Cerebellar nuclear complex (tissue), 1 donor: ENCODE measurements at places on chromosomes 16 and 17.

DNA sequence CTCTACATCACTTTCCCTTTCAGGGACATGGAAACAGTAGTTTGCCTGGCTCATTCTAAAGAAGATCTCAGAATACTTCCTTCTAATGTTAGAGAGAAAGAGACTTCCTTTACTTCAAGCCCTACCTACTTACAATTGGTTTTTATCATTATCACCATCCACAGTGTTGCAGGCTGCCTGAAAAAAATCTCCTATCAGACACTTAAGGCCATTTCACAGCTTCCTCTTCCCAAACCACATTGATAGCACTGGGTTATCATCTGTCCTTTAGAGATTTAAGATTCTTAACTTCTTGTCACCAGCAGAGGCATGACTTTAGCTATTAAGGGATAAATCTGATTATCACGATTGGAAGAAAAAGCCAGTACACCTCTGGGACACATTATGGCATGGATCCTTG lies 178.5 kb upstream of the TBX2 start:
- no peak for DNase-seq

DNA sequence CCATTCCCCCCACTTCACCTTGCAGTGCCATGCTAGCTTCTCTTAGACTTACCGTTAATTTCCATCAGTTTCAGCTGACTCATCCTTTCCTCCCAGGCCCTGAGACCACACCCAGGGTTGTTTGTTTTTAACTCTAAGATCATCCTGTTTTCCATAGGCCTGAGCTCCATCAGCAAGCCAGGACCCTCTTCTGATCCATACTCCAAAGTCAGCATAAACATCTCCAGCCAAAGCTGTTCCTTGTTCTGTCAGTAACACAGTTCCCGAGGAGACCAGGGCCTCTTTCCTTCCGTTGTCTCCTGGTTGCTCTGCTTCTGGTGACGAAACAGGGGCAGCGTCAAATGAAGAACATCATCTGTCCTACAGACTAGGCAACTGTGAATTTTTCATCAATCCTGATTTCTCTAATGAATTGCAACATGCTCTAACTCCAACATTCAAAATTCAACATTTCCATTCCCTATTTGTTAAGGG lies 83.8 kb upstream of the HNF1B start:
- no peak for DNase-seq

GRCh38 chr16:29139261-29139802 lies 154.5 kb downstream of the LAT start:
- DNase-seq: no peak

GRCh38 chr16:17921357-17921978 lies 415.1 kb downstream of the NPIPA8 start:
- DNase-seq: no peak

DNA sequence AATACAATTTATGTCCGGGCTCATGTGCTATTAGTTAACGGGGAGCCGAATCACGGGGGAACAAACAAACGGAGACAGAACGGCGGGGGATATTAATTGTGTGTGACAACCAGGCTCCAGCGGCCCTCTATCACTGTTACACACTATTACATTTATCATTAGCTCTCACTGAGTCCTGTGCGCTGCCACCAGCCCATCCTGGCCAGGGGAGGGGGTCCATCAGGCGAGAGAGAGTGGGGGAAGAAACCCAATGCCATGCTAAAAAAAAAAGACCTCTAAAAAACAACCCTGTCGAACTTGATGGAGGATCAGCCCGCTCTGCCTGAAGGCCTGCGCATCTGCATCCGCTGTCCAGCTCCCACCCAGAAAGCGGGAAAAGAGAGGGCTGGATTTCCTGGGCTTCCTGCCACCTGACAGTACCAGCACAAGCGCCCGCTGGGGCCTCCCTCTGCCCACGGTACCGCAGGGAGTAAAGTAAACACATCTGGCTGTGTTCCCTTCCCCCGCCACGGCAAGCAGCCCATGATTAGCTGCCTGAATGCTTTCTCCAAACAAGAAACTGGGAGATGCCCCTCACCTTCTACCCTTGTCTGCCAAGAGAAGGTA lies 41.7 kb downstream of the PIPOX start:
- DNase-seq: no peak

DNA sequence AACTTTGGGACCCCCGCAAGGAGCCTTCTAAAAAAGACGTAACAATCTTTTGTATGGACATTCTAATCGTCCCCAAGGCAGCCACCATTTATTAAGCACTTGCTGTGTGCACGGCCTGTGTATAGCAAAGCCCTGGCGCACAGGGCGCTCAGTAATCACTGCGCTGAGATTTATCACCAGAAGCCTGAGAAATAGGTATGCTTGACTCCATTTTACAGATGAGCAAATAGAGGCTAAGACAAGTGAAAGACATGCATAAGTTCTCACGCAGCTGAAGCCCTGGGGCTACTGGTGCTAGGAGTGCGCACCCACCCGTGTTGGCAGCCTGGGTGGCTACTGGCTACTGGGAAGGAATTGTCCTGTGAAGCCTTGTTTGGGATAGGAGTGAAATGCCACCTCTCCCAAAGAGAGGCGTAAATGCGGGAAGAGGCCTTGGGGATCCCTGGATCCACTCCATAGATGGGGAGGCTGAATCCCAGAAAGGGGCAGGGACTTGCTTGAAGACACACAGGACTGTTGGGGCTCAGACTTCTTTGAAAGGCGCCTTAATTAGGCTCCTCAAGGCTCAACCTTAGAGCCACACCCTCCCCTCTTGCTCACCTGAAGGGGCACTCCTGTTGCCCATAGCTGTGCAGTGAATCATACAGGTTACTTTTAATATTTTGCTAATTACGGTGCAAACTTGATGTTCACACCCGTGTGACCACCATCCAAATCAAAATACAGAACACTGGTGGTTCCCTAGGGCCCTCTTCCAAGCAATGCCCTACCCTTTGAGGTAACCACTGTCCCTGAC lies 634 bp upstream of the NATD1 start:
- no peak for DNase-seq

GRCh38 chr16:15641753-15642556 lies 999 bp downstream of the MARF1 start:
- DNase-seq: no peak

GRCh38 chr16:75931043-75931442 lies 204.8 kb upstream of the CPHXL start:
- DNase-seq: no peak

DNA sequence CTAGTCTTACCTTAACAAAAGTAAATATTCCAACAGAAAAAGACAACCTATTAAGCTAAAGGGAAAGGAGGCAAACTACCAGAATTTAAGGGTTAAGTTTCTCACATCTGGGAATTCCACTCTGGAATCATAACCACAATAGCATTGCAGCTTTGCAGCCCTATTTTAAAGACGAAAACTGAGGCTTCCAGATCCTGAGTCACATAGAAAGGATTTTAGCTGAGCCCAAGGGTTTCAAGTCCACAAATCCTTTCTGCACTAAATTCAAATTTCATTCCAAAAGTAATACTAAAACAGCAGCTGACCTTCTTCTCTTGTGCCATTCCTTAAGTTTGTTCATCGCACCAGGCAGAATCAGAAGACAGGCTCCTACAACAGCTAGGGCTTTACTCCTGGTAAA lies 17.8 kb downstream of the XYLT1 start:
- DNase-seq: no peak

DNA sequence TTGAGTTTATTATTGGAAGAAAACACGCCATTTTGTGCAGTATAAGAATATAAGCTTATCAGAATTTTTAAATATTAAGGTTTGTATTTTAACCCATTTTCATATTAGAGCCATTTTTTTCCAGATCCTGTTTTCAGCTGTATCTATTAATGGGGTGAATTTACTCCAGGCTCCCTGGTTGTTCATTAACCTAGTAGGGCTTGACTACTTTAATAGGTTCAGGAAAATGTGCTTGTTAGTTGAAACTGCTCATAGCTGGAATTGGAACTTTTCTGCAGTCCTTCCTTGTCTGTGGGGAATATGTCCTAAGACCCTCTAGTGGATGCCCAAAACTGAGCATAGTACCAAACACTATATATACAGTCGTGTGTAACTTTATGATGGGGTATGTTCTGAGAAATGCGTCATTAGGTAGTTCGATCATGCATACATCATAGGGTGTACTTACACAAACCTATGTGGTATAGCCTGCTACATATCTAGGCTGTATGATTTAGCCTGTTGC lies 28.0 kb downstream of the NFAT5 start:
- no peak for DNase-seq

- DNase-seq: no peak
These were observed 17.2 kb upstream of the N4BP1 start for GRCh38 chr16:48627148-48627547.

GRCh38 chr17:48194097-48194550 lies 86.6 kb downstream of the SNX11 start:
- no peak for DNase-seq

- DNase-seq: no peak
These were observed 73.4 kb upstream of the BRD7 start for GRCh38 chr16:50442221-50442620.

GRCh38 chr16:17029602-17030350 lies 441.0 kb downstream of the XYLT1 start:
- no peak for DNase-seq

DNA sequence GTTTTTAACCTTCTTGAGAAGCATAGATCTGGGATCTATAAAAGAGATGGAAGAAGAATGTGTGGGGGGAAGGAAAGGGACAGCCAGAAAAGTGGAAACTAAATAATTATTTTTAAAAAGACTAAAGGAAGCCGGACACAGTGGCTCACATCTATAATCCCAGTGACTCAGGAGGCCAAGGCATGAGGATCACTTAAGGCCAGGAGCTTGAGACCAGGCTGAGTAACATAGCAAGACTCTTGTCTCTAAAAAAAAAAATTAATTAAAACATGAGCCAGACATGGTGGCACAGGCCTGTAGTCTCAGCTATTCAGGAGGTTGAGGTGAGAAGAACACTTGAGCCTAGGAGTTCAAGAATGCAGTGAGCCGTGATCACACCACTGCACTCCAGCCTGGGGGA lies 335.1 kb downstream of the GRIN2A start:
- DNase-seq: no peak

DNA sequence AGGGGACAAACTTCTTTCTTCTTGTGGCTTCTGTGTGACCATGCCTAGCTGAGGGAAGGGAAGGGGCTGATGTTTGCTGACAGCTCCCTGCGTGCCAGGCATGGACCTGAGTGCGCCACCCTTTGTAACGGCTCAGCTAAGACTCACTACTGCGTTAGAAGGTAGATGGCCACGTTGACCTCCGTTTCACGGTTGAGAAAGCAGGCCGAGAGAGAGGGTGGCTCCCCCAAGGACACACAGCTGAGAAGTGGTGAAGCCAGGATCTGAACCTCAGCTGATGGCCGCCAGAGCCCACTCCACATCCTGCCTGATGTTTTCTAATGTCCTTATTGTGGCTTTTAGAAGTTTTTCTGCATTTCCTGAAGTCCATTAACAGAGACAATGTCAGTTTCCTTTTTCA lies 45.1 kb downstream of the RGS9 start:
- no peak for DNase-seq

DNA sequence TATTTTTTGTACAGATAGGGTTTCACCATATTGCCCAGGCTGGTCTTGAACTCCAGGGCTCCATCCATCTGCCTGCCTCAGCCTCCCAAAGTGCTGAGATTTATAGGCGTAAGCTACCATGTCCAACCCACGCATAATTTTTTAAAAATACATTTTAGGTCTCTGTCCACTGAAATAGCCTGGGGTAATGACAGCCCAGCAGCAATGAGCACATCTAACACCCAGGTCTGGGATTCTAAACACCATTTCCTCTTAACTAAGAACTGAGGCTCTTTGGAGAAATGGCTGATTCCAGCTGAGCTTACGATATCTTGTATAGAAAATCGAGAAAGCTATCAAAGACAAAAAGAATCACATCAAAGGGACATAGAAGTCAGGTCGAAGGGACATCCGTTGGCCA lies 245.3 kb downstream of the PARN start:
- DNase-seq: no peak

GRCh38 chr17:72962106-72962505 lies 130.4 kb downstream of the SLC39A11 start:
- no peak for DNase-seq

- DNase-seq: no peak
These were observed 571 bp downstream of the TIMP2 start for GRCh38 chr17:78924481-78925151.

- DNase-seq: no peak
These were observed 24.4 kb downstream of the HS3ST4 start for GRCh38 chr16:25716186-25716585.

DNA sequence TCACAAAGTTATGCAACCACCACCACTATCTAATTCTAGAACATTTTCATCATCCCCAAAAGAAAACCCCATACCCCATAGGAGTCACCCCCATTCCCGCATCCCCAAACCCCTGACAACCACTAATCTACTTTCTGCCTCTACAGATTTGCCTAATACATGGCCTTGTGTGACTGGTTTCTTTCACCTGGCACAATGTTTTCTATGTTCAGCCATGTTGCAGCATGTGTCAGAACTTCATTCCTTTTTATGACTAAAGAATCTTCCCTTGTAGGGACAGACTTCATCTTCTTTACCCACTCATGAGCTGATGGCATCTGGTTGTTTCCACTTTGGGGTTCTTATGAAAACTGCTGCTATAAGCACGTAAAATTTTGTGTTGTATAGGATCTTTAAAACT lies 34.6 kb downstream of the CYTH1 start:
- no peak for DNase-seq

DNA sequence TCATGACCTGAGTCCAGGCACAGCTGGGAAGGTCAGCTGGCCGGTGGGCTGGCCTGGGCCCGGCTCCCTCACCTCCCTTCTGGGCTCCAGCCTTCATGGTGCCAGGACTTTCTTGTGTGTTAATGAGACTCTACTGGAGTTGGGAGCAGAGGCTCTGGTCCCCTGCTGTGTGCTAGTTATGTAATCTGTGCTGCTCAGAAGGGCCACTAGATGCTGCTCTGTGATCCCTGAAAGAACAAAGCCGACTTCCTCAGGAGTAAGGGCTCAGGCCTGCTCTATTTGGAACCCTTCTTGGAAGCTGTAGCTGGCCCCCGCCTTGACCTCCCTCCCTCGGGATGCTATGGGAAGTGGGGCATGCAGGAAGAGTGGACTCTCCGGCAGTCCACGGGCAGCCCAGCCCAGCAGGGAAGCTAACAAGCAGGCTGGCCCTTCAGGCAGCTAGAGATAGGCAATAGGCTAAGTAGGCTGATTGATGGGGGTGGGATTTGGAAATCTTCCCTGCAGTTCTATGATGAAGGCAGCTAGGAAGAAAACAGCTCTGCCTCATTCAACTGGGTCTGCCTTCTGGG lies 3.3 kb upstream of the CDK5R1 start:
- DNase-seq: peak; percentile 15
